ENCODE measurements at places on chromosomes 4 and X.

GRCh38 chrX:9357518-9358114, 107.2 kb upstream of the TBL1X start:
- DNase-seq = no peak

GRCh38 chr4:75878246-75878756, 24.0 kb downstream of the PPEF2 start:
- DNase-seq = no peak

DNA sequence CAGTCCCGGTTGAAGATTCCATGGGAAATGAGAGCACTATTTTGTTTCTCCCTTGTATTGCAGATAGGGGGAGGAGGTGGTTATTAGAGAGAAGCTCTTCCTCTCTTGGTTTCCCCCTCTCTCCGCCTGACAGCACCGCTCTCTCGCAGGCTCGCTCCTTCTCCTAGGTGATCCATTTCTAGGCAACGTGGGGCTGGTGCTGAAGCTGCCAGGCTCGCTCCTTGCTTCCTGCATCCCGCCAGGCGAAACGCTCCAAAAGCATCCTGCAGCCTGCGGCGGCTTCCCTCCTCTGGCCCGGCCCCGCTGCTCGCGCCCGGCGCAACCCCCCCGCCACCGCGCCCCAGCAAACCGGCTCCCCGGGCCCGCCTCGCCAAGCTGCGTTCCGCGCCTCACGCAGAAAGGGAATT, at the start of gene GRID2:
Gene GRID2 (plus strand): TSS at position 346 of the 407 bp plus-strand sequence.
- peak; percentile 2 for DNase-seq

GRCh38 chr4:177573507-177573906, 131.3 kb upstream of the AGA start:
- DNase-seq = no peak

DNA sequence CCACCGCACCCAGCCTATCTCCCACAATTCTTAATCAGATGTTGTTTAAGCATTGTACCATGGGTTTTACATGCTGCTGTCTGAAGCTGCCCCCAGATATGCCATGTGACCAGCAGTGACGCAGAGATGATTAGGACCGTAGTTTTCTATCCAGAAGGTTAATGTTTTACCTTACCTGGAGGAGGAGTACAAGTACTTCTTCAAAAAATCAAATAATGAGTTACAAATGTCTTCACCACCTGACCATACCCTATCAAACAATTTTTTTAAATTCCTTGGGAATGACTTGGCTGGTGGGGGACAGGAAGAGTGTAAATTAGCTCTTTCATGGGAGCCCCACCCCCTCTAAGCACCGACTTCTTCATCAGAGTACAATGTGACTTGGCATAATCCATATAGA, 16.2 kb upstream of the SGMS2 start:
- no peak for DNase-seq

- no peak for DNase-seq
Observed at GRCh38 chrX:3811331-3812311, 98.2 kb upstream of the PRKX start.

DNA sequence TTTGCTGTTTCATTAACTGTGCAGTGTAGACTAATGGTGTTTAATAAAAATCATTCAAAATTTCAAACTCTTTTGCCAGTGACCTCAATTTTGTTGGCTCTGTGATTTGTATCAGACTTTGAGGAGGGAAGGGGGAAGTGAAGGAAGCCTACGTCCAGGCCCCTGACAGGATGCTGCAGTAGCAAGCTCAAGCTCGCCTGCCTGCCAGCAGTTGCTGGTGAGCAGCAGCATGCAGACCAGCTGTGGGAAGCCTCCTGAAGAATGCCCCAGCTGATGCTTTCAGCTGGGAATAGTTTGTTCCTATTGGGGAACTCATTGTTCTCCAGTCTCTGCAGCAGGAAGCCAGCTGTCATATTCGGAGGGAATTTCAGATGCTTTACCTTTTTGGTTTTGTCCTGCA, 495.2 kb downstream of the AFF2 start:
- DNase-seq = no peak

- DNase-seq = no peak
Observed at GRCh38 chr4:156635051-156635450, 336.5 kb downstream of the PDGFC start.

GRCh38 chrX:68675571-68675970, 28.1 kb downstream of the STARD8 start:
- DNase-seq = no peak

DNA sequence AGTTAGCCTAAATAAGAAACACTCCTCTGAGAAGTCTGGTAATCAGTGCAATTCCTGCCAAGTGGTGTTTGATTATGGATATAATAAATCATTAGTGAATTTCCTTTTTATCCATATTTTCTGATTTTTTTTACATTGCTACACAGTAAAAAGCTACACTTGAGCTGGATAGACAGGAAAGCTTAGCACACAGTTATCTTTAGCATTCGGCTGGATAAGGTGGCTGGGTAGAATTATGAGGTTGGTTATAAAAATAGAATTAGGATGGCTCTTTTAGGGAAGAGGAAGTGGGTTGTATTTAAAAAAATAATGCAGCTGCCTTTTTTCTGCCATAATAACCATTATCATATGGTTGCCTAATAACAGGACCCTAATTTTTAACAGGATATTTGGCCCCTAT, 460.6 kb downstream of the NAF1 start:
- no peak for DNase-seq

DNA sequence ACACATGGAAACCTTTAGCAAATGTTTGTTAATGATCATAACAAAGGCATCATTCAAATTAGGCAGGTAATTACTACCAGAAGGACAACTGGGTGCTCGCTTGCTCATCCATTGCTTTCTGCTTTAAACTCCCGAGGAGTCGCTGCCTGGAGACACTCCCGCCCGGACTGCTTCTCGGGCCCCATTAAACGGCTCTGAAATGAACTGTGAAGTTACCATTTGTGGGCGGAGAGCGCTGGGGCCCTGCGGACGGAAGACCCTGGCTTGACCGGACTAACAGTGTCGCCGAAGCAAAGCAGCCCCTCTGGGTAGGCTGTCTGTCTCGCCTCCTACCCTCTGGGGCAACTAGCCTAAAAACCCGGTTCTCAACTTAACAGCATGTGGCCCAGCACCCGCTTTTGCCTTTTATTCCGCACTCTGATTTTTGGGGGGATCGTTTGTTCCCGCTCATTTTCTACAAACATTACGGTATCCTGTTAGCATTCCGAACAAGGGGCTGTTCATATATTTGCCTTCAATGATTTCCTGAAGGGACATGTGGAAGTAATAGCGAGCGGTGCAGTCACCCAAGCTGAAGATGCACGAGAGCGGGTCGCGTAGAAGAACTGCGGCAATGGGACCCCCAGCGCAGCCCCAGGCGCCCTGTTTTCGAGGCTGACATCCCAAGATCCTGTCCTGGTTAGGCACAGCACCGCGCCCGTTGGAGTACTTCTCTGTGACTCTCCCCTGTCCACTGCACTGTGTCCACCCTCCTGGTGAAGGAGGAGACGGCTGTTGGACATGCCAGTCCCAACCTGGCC, 1.6 kb upstream of the PDGFRA start:
- DNase-seq = no peak

DNA sequence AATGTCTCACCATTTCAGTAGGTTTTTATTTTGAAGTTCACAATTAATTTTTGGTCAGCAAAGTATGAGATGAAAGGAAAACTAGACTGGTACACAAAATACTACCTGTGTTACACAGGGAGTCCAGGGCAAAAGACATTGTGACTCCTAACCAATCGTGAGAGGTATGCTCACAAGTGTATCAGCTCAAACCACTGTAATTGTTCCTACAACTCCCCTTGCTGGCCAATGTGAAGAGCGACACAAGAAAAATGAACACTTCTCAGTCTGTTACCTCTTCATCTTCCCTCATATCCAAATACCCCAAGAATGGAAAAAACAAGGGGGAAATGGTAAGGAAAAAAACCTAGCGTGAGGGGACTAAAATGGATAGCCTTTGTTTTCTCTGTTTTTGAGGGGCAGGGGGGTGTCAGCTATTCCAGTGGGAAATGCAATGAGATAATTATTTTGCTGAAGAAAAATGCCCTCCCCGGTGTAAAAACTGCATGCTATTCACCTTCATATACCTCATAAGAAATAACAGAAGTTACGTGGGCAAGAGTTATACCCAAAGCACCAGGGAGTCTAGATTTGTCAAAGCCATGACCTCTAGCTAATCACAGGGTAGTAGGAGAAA, 30.6 kb upstream of the NSUN7 start:
- peak; percentile 41 for DNase-seq

DNA sequence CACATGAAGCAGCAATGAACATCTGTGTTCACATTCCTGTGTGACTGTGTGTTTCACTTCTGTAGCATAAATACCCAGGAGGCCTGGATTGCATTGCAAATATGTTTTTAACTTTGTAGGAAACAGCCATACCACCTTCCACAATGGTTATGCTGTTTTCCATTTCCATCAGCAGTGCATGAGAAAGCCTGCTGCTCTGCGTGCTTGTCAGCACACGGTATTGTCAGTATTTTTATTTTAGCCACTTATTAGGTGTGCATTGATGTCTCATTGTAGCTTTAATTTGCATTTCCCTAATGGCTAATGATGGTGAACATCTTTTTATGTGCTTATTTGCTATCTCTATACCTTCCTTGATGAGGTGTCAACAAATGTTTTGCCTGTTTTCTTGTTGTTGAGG, 355.9 kb downstream of the TRIML1 start:
- DNase-seq = no peak

DNA sequence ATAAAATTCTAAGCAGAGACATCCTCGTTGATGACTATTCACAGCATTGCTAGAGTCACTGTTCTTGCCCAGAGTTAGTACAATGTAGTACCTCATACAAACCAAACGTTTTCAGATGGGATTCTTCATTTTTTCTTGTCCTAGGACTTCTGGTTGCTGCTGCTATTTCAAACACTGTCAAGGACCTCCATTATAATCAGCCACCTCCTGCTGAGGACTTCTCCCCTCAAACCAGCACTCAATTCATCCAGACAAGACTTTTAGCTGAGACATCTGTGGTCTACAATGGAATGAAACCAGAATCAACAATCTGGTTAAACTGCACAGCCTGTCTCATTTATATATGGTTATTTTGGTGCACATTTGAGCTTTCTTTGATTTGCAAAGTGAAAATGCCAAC, 1008.8 kb downstream of the STPG2 start:
- no peak for DNase-seq

DNA sequence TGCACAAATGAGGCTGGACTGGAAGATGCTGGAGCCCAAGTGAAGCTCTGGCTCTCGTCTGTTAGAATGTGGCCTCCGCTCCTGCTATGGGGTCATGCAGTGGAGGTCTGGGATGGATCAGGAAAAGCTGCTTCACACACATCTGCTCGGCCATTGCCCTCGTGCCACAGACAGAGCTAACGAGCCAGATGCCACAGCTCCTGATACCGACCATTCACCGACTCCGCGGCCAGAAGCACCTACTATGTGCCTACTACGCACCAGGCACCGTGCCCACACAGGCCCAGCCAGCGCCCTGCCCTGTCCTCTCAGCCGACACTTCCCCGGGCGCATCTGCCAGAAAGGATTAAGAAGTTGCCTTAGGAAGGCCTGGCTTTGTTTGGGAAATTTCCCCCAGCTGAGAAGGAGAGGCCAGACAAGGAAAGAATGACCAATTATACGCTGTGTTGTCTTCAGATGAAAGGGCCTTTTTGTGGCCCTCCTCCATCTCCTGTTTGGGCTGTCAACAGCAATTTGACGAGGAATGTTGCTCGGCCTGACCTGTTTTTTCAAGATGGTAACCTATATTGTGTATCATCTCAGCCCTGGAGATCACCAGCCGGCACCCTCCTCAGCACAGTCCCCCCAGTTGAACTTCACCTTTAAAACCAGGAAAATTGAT, 34.3 kb downstream of the HMX1 start:
- no peak for DNase-seq

- no peak for DNase-seq
Observed at GRCh38 chr4:169774466-169775445, 17.0 kb upstream of the HPF1 start.

- DNase-seq = no peak
Observed at GRCh38 chr4:4979971-4980370, 39.3 kb downstream of the CYTL1 start.

DNA sequence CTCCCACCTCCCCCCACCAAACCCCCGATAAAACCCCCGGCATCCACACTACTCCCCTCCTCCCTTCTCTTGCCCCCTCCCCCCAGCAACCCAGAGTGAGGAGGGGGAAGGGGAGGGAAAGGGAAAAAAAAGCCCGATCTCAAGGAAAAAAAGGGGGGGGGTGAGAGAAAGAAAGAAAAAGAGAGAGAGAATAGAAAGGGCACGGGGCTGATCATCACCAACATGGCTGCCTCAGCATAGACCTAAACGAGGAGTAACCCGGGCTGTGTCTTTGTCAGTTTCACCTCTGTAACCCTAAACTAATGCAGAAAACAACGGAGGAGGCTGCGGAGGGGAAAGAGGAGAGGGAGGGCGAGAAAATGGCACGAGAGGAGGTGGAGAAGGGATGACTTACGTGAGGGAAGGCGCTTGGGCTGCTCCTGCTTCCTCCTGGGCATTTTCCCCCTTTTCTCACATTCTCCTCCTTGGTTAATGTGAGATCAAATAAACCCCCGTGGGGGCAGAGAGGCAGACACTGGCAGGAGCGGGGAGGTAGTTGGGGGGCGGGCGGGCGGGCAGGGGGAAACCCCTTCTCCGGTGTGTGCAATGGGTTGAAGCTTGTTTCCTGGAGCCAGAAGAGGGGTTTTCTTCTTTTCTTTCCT, 532 bp downstream of the ZNF827 start:
- no peak for DNase-seq

- peak; percentile 83 for DNase-seq
Observed at GRCh38 chrX:39158801-39159657, 357.8 kb downstream of the MID1IP1 start.

DNA sequence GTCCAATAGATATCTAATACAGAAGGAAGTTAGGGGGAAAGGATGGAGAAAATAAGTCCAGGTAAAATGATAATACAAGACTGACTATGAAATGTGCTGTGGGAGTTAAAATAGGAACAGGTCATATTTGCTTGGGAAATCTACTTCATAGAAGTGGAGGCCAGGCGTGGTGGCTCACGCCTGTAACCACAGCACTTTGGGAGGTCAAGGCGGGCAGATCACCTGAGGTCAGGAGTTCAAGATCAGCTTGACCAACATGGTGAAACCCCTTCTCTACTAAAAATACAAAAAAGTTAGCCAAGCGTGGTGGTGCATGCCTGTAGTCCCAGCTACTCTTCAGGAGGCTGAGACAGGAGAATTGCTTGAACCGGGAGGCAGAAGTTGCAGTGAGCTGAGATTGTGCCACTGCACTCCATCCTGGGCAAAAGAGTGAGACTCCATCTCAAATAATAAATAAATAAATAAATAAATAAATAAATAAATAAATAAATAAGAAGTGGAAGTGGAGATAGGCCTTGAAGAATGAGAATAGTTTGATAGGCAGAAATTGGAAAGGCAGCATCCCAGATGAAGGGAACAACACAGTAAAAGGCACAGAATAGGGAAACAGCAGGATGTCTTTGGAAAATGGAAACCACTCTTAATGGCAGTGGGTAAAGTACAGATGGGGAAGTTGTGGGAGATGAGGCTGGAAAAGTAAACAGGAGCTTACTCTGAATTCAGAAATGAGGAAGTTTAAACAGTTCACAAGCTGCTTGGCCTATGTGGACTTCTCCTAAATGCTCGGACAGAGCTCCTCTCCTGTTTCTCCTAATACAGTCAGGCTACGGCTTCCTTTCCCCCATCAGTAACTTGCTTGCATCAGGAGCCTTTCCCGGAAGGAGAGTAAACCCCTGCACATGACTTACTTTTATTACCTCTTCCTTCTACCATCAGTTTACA, 15.1 kb upstream of the GK start:
- DNase-seq = no peak
